NCI-H2029 treated with DMSO at 0.1 percent for 48 hours (cell line): ENCODE measurements at places on chromosomes 4 and X.

- DNase-seq: no peak
Measured at GRCh38 chr4:53647547-53647946, 56.3 kb upstream of the LNX1 start.

- DNase-seq: no peak
Measured at GRCh38 chr4:76998251-76998901, 48.8 kb downstream of the SEPTIN11 start.

GRCh38 chrX:140346729-140347128, 158.1 kb downstream of the SOX3 start:
- no peak for DNase-seq

- no peak for DNase-seq
Measured at GRCh38 chrX:111504941-111505340, 6.5 kb upstream of the SERTM2 start.

DNA sequence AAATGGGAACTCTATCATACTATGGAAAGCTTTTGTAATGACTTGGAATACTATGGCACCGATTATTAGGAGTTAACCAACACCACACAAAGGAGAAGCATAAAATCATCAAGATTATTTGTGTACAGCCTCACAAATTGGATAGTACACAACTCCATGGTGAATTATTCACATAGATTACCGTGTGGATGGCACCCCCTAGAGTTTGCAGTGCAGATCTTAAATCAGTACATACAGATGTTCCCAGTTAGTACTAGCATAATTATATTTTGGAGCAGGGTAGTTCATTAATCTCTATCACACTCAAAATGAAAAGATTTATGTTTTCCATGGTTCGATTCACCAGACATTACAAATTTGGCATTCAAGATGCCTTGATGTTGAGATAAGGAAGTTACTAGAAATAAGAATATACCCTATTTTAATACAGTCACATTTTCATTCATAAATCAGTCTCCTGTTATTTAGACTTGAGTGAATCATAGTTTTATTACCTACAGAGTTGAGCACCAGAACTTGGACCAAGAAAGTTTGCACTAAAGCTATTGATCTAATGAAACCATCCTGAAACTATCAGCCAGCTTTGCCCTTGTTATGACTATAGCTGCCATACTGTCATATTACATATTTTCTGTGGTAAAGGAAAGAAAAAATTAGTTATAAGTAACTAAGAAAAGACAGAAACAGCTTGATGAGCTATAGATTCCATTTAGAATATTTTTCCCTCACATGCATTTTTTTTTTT, 531.8 kb downstream of the GLUD2 start:
- DNase-seq: no peak

- no peak for DNase-seq
Measured at GRCh38 chr4:83010522-83011318, at the start of gene LIN54. TSS of gene LIN54 (minus strand) at chr4:83010823. CDS start at chr4:82984844, 25,979 bp downstream.

- no peak for DNase-seq
Measured at GRCh38 chrX:140775211-140775610, 65.7 kb downstream of the LINC00632 start.

DNA sequence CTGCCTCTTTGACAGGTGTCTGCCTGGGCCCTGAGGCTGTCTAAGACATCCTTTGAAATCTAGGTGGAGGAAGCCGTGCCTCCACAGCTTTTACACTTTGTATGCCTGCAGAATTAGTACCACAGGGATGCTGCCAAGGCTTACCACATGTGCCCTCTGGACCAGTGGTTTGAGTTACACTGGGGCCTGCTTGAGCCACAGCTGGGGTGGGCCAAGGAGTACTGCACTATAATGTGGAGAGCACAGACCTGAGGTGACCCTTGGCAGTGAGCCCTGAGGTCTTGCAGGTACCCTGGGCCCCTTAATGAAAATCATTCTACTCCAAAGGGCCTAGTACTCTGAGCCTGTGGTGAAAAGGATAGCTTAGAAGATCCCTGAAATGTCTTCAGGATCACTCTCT, 27.2 kb upstream of the IRS4 start:
- DNase-seq: no peak

GRCh38 chr4:113878668-113879067, 100.8 kb downstream of the ARSJ start:
- no peak for DNase-seq

- DNase-seq: no peak
Measured at GRCh38 chrX:2841537-2841936, 12.8 kb downstream of the GYG2 start.

- peak; percentile 47 for DNase-seq
Measured at GRCh38 chrX:74902806-74903205, 22.4 kb downstream of the NEXMIF start.

DNA sequence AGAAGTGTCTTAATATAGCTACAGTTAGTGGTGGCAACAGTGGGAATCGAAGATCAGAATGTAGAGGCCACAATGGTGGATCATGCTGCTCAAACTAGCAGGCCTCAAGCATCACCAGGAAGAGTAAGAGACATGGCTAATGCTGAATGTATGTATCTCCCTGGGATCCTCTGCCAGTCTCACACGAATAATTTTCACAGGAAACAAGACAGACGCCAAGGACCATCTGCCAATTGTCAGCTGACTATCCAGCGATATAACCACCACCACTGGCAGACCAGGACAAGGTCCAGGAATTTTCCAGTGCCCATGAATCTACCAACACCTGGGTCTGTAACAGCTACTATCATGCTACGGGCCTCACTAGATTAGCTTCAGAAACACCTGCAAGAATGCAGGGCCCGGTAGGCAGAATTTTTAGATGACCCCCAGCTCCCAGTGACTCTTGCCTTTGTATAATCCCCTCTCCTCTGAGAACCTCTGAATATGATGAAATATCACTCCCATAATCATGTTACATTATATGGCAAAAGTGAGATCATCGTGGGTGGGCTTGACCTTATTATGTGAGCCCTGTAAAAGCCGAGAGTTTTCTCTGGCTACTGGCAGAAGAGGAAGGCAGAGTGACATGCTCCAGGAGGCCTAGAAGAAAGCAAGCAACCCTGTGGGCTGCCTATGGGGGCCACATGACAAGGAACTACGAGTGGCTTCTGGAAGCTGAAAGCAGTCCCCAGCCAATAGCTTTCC, 429.8 kb downstream of the BCOR start:
- no peak for DNase-seq

DNA sequence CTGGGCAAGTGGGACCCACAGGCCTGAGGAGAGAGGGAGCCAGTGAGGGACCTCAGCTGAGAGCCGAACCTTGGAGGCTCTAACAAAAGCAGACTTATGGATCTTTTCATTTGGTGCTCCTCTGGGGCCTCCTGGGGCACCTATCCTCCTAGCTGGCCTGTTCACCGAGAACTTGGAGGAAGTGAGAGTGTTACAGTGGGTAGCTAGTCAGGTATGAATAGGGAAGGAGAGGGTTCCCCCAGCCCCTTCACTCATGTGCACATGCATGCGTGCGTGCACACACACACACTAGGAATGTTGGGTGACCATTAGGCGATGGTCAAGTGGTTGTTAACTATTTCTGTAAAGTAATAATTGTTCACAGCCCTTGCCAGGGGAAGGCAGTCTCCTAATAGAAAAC, 18.6 kb upstream of the TMEM185A start:
- no peak for DNase-seq

DNA sequence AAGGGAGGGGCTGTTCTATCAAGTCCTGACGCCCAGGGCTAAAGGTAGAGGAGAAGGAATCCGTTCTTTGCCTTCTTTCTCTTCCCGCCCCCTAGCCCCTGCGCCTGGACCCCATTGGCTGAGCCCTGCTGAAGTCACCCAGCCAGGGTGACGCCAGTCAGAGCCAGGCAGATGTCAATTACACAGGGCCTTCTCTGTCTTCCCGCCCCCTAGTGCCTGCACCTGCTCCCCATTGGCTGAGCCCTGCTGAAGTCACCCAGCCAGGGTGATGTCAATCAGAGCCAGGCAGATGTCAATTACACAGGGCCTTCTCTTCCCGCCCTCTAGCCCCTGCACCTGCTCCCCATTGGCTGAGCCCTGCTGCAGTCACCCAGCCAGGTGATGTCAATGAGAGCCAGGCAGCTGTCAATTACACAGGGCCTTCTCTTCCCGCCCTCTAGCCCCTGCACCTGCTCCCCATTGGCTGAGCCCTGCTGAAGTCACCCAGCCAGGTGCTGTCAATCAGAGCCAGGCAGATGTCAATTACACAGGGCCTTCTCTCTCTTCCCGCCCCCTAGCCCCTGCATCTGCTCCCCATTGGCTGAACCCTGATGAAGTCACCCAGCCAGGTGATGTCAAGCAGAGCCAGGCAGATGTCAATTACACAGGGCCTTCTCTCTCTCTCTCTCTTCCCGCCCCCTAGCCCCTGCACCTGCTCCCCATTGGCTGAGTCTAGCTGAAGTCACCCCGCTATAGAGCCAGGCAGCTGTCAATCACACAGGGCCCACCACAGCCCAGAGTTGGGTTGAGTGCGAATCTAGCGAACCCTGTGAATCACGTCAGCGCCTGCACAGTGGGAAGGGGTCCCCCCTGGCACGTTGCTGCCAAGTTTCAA, 46.4 kb downstream of the ASMT start:
- DNase-seq: no peak

DNA sequence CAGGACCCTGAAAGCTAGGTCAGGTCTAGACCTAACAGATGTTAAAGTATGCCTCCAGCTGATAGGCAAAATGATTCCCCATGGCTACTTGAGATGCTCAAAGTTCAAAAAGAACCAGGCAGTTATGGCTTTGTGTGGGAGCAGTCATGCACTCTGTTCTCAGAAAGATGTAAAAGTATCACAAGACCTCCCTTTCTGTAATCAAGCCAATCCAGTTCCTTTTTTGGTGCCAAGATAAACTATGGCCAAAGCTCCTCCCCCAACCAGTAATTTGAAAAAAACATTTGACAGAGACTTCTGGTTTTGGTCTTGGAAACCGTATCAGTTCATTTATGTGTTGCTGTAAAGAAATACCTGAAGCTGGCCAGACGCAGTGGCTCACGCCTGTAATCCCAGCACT, 340.9 kb downstream of the CHIC1 start:
- DNase-seq: no peak

DNA sequence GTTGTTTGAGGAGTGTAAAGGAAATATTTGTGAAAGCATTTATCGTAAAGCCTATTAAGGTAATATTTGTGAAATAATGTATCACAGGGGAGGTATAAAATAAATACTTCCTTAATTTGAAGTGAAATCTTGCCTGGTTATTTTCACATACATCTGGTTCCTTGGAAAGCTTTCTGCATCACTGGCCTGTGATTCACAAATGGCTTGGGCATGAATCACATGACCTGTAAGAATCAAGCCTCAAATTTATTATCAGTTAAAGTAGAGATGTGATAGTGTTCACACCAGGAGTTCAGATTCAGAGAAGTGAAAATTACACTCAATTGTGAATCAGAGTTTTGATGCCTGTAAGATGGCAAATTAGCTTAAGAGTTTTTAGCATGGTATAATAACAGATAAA, 1911.4 kb downstream of the STIM2 start:
- no peak for DNase-seq

DNA sequence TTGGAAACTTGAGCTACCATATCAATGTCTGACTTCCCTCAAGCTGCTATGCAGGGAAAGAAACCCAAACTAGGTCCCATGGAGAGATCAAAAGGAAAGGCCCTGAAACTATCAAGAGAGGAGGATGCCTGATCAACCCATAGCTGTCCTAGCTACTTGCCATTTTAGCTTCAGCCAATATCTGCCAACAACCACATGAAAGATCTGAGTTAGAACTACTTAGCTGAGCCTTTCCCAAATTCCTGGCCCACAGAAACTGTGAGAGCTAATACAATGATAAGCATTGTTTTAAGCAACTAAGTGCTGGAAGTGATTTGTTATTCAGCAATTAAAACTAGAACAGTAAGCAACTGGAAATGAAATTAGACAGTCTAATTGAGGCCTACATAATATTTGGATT, 6.3 kb upstream of the ARHGEF38 start:
- no peak for DNase-seq

DNA sequence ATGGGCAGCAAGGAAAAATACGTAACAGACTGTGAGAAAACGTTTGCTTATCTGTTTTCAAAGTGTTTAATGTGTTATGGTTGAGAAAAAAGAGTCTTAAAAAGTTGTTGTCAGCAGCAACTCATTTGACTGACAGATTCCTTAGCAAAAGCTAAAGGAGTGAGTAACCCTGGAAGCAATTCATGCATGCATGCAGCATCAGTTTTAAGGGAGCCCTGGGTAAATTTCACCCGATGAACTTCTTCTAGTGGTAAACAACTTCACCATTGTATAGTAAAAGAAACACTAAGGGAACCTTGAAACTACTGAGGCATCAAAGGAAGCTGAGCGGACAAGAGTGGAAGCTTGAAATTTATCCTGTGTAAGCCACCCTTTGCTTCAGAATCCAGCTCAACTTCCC, 583.2 kb upstream of the INTU start:
- no peak for DNase-seq

- peak; percentile 42 for DNase-seq
Measured at GRCh38 chr4:181528570-181529184, 714.5 kb upstream of the TENM3 start.

- DNase-seq: no peak
Measured at GRCh38 chrX:19381326-19381725, 37.6 kb downstream of the PDHA1 start.

DNA sequence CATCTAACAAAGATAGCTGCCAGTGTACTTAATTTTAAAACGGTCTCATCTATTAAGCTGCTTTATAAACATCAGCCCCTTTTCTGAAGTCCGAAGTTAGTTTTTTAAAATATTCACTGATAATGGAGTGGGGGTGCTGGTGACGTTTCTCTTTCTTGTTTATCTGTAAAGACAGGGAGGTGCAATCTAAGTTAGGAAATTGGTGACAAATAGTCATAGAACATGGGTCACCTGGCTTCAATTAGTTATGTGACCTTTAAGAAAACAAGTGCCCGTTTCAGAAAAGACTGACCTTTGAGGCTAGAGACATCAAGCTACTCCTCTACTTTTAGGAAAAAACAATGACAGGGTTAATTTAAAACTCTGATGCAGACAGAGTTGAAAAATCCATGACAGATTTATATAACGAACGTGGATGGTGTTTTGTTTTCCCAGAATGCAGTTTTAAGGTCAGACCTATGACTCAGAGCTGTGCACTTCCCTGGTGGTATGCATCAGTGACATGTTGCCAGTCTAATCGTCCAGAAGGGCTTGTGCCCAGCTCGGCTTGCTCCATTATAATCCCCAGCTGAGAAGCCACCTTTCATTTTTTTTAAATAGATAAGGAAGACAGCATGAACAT, 38.2 kb downstream of the FHL1 start:
- DNase-seq: no peak

- no peak for DNase-seq
Measured at GRCh38 chr4:151409470-151410313, 716 bp downstream of the FHIP1A start.

- no peak for DNase-seq
Measured at GRCh38 chr4:85790582-85790981, 315.6 kb downstream of the ARHGAP24 start.

DNA sequence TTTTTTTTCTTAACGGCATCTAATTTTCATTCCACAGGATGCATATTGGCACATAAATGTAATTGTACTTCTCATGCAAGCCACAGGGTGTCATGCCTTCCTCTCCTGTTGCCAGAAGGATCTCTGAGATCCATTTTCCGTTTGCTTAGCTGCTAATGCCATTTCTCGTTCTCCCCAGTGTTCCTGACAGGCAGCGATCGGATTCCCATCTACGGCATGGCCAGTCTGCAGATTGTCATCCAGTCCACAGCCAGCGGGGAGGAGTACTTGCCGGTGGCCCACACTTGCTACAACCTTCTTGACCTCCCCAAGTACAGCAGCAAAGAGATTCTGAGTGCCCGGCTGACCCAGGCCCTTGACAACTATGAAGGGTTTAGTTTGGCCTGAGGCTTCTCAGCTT, 8.9 kb upstream of the NAP1L5 start:
- no peak for DNase-seq
